Sigmoid colon (tissue), 7 donors: ENCODE measurements at places on chromosomes 12 and 14. TPM values are rescaled to one million over a fixed set of nuclear protein-coding genes. Genes with fewer than 3 reads are reported as not detected.

C14orf39 gene
- 0.16 TPM for total RNA-seq

ADCY6 gene
- 16.4 TPM for total RNA-seq

SLCO1C1 gene
- total RNA-seq = 0.16 TPM

INSM2 gene
- not detected for total RNA-seq

AICDA gene
- total RNA-seq = not detected

GPRC5D gene
- not detected for total RNA-seq

RESF1 gene
- total RNA-seq = 33.5 TPM

PLEKHG7 gene
- not detected for total RNA-seq
